Activated naive CD4-positive, alpha-beta T cell (primary cell): ENCODE measurements at places on chromosomes 3 and 15.

DNA sequence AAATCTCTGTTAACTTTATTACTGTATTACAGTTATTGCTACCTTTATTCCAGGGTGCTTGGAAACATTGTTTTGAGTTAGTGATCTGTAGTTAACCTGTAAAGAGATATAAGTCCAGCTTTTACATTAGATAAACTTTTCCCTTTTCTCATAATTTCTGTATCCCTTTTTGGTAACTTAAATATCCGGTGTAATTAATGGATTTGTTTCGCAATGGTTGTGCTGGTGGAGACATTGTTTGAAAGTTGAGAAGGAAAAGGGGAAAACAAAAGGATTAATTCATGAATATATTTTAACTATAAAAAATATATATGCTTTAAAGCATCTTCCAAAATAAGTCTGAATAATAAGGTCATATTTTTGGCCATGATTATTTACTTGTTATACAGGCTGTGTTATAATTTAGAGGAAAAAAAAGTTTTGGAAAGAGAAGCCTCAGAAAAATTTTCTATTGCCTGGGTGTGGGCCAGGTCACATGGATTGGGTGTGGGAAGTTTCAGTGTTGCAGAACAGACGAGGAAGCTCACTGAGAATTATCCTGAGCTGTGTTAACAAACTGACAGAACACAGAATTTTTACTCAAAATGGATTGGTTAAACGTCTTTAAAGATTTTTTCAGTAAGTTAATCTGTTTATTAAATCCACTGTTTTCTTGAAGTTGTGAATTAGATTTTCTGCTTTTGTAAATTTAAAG, 27.7 kb upstream of the IL20RB start:
- DNase-seq, result no peak

DNA sequence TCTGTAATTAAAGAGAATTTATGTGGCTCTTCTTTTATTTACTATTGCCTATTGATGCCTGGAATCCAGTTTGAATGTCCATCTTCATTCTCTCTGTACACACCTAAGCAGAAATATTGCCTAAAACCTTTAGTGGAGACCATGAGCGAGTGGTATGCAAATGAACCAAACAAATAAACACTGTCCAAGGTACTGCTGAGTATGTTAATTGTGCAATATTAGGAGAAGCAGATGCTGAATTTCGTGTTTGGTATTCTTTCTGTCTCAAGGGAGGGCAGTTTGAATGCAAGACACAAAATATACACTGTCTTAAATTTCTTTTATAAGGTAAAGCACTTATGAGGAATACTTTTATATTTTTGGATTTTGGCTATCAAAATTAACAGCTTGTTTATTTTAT, 440.9 kb downstream of the RBMS3 start:
- no peak for DNase-seq

- no peak for DNase-seq
Observed at GRCh38 chr3:146425341-146425740, 44.0 kb downstream of the PLSCR2 start.

DNA sequence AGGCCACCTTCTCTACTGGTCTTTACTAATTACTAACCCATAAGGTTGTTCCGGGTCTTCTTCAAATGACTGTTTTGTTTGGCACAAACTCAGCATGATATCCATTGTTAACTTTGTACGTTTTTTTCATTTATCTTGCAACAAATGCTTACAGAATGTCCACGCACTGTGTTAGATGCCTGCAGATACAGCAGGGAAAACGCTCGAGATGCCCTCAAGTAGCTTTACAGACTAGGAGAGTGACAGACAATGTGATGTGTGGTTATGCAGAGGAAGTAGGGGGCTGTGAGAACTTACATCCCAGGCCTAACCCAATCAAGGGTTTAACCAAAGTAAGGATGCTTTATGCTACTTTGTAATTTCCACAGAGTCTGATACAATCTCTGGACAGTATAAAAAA, 949 bp upstream of the RFC4 start:
- DNase-seq, result no peak
